Activated naive CD8-positive, alpha-beta T cell treated with anti-CD3 and anti-CD28 coated beads, Interleukin-2, amount 10 ng/mL, durations not matched to agents 7 days and 5 days (primary cell): ENCODE measurements at places on chromosomes 11 and 22. TPM values are rescaled to one million over a fixed set of nuclear protein-coding genes. Genes with fewer than 3 reads are reported as not detected.
A peak's percentile ranks its signal among the peaks of the same experiment; 100 is the strongest.

- H3K27ac ChIP-seq: no peak overlapping the region
- H3K4me1 ChIP-seq: no peaks in the 10 kb centered on the region
- no peak overlapping the region for H3K4me3 ChIP-seq
Observed at GRCh38 chr11:32225571-32226285, 134.9 kb downstream of the RCN1 start.

DNA sequence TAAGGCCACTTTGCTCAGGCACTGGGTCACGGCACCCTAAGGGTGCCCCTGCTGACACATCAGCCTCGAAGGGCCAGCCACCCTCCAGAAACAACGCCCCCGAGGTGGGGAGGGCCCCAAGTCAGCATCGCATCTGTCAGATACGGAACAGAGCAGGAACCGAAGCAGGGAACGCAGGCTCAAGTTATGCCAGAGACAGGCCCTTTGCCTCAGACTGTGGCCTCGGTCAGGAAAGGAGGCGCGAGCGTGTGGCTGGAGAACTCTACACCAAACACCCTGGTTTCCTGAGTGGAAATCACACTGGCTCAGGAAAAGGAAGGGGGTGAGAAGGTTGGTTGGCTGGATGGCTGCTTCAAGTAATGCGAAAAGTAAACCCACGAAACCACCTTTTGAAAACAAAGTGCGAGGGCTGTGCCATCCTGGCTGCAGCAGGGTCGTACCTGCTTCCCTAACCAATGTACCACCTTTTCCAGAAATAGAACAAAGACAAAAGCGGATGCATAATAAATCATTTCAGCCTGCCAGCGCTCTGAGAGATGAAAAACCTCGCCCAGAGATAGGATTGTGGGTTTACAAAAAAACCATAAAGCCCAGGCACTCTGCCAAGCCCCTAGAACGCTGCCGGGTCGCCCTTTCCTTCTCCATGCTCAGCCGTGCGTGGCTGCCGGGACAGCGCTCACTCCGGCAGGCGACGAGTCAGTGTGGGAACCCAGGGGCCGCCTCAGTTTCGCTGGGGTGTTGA, 38.6 kb downstream of the TRMU start:
- DNase-seq: no peak
- H3K4me1 ChIP-seq: peaks cover 17% of the 10 kb centered on the region
- peak overlapping the region; percentile 12 for H3K4me3 ChIP-seq
- no peak overlapping the region for H3K27ac ChIP-seq

DNA sequence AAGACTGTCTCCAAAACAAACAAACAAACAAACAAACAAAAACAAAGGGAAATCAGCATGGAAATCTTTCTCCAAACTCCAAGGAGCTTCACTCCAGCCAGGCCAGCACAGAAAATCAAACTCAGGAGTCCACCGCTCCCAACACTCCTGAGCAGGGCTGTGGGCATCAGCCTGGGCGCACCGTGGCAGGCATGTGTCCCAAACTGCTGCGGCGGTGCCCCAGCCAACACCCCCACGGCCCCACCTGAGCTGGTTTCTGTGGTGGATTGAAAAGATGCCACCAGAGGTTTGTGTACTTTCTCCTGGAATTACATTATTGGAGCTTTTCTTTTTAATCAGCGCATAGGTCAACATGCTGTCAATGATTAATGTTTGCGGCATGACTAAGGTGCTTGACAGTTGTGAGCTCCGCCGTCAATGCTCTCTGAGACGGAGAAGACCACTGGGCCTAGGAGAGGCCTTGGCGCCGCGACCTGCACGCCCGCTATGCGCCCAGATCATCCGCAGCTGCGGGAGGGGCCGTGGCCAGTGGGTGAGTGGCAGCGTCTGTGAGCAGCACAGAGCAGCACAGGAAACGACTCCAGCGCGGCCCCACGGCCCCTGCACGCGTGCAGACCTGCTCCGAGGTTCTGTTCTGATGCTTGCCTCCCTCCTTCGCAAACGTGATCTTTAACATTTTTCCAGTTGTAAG, 18.1 kb downstream of the DRD4 start:
- peaks cover 5% of the 10 kb centered on the region for H3K36me3 ChIP-seq
- no peak for DNase-seq
- H3K27ac ChIP-seq: no peak overlapping the region
- H3K4me3 ChIP-seq: no peak overlapping the region

- H3K4me3 ChIP-seq: no peak overlapping the region
- no peak overlapping the region for H3K27ac ChIP-seq
- DNase-seq: no peak
- H3K4me1 ChIP-seq: no peaks in the 10 kb centered on the region
- no peaks in the 10 kb centered on the region for H3K36me3 ChIP-seq
- H3K27me3 ChIP-seq: peaks cover 7% of the 10 kb centered on the region
Observed at GRCh38 chr22:29213493-29213892, 7.8 kb downstream of the EMID1 start.

DNA sequence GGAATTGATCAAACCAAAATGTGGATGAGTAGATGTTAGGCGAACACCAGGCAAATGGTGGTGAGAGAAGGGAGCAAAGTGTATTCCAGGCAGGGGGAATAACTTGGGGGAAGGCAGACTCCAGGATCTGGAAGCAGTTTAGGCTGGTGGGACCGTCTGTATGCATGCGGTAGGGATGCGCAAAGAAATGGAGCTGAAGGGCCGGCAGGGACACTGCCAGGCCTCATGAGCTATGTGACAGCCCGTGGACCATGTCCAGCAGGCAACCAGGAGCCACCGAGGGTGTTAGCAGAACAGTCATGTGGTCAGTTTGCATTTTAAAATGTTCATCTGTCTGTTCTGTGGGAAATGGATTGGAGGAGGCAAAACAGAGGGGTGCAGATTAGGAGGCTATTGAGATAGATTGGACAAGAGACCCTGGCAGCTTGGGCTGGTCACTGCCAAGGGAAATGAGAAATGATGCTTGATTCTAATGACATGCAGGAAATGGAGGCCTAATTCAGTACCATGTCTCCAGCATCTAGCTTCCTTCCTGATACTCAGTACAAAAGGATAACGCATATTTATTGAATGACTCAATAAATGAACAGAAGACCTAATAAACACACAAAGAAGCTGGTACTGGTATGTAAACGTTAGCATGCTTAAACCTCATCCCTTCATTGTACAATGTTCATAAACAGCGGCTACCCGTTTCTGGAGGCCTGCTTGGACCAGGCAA, 412.4 kb downstream of the BUD13 start:
- no peaks in the 10 kb centered on the region for H3K27me3 ChIP-seq
- H3K36me3 ChIP-seq: no peaks in the 10 kb centered on the region
- no peaks in the 10 kb centered on the region for H3K4me1 ChIP-seq

DNA sequence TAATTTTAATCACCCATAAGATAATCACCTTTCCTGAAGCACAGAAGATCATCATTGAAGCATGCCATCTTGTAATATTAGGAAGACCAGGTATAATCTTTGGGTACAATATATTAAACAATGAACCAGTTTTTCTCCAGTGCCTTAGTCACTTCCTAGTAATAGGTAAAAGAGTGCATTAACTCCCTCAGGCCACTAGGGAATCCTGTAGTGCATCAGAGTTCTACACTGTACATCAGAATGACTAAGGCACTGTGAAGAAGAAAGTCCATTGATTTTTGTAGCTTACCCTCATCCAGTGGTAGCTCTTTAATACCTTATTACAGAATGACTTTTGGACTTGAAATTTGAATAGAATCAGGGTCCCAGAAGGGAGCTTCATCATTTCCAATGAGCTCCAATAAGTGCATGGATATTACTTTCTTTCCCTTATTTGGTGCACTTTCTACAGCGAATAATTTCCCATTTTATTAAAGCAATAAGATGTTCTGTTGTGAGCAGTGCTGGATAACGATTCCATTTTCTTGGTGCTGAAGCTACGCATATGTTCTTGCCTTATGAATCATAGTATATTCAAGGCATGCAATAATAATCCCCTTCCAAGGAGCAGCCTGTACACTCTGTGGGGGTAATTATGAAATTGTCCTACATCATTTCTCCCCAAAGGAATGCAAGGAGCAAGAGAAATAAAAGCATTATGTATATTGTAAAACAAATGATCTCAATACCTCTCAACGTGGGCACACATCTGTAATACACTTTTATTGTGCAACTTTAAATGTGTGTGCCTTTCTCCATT, 4.7 kb downstream of the C11orf87 start:
- H3K4me1 ChIP-seq: no peaks in the 10 kb centered on the region
- H3K27me3 ChIP-seq: peaks cover 19% of the 10 kb centered on the region
- no peak overlapping the region for H3K27ac ChIP-seq

GRCh38 chr11:134482865-134483264, 70.8 kb upstream of the B3GAT1 start:
- H3K4me3 ChIP-seq: no peak overlapping the region
- no peaks in the 10 kb centered on the region for H3K4me1 ChIP-seq
- H3K36me3 ChIP-seq: no peaks in the 10 kb centered on the region
- H3K27me3 ChIP-seq: peaks cover 11% of the 10 kb centered on the region

DNA sequence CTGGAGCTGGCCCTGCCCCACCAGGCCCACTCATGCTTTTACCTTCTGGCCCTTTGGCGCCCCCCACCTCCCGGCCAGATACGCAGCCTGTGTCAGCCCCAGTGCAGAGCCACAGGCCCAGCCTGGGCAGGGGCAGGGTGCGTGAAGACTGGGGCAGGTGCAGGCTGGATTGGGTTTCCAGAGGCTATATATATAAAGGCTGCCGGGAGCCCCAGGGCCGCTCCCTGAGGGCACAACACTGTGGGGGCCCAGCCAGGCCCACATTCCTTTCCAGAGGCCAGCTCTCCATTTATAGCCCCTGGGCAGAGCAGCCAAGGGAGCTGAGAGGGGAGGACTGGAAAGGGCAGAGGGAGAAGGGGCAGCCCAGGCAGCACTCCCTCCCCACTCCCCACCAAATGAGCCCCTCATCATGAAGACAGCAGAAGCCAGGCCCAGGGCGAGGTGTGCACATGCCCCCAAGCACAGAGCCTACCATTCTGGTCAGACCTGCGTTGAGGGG, 5.0 kb upstream of the MYOD1 start:
- no peak for DNase-seq
- H3K27me3 ChIP-seq: peaks cover 17% of the 10 kb centered on the region
- no peaks in the 10 kb centered on the region for H3K4me1 ChIP-seq
- no peak overlapping the region for H3K27ac ChIP-seq

DNA sequence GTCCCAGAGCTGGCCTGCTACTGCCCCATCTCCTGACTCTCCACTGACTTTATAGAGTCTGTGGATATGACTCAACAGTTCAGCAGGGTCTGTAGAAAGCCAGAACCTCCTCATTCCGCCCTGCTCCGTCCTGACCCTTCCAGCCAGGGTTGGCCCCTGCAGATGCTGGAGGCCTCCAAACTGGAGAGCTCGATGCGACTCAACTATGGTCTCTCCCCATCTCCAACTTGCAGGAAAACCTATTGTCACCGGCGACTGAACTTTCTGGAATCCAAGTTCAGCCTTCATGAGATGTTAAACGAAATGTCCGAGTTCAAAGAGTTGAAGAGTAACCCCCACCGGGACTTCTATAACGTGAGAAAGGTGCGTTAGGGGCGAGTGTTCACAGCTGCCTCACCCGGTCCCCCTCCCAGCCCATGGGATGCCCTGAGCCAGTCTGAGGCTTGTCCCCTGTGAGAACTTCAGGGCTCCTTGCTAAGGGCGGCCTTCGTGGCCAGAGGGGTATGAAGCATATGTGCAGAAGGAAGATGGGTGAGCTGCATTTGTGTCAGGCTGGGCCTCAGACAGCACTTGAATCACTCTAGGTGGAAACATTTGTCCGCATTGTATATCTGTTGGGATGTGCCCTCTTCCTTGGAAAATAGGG, 32.1 kb downstream of the AMPD3 start:
- peaks cover 22% of the 10 kb centered on the region for H3K36me3 ChIP-seq
- H3K4me3 ChIP-seq: no peak overlapping the region
- no peak for DNase-seq
- peaks cover 12% of the 10 kb centered on the region for H3K4me1 ChIP-seq

DNA sequence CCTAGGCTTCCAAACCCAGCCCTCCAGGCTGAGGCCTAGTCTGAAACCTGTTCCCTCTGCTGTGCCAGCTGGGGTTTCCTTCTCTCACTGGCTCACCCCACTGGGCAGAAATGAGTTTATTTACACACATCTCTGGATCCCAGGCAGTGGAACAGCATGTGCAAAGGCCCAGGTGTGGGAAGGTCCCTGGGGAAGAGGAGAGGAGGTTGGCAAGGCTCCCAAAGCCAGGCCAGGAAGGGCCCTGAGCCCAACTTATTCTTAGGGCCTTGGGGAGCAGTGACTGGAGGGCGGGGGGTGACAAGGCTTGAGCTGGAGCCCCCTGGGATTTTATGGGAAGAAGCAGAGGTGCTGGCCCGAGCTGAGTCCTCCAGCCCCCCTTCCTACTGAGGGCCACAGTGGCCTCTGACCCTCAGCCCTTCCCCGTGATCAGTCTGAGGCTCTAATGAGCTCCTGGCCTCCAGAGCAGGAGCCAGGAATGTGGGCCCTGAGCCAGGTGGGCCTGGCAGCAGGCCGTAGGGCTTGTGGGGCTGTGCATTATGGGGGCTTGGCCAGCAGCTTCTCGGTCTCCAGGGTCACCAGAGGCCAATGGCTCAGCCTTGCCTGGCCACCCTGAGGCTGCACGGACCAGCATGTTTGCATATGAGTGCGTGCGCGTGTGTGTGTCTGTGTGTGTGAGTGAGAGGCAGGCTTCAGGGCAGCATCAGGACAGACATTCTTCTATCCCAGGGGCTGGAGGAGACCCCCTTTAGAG, 2.9 kb downstream of the MYO7A start:
- DNase-seq: no peak
- H3K4me1 ChIP-seq: peaks cover 10% of the 10 kb centered on the region
- H3K36me3 ChIP-seq: no peaks in the 10 kb centered on the region
- no peak overlapping the region for H3K4me3 ChIP-seq

DNA sequence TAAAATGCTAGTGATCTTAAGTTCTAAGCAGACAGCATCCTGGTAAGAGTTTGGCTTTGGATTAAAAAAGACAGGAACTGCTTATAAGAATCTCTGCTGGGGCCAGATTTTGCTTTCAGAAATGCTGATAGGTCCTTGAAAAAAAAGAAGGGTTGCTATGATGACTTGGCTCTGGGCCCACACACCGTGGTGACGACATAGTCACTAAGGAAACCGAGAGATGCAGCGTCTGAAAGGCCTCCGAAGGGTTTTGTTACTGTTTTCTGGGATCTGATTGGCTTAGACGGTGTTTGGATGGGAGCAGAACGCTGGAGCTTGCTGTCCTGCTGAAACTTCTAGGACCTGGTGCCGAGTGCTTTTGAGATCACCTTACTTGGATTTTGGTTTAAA, 8.4 kb downstream of the FAM118A start:
- H3K36me3 ChIP-seq: peaks cover 13% of the 10 kb centered on the region
- peaks cover 53% of the 10 kb centered on the region for H3K4me1 ChIP-seq
- H3K27me3 ChIP-seq: no peaks in the 10 kb centered on the region
- H3K27ac ChIP-seq: peak overlapping the region; percentile 99
- peak overlapping the region; percentile 86 for H3K4me3 ChIP-seq

- peaks cover 2% of the 10 kb centered on the region for H3K4me1 ChIP-seq
- H3K27me3 ChIP-seq: no peaks in the 10 kb centered on the region
- H3K27ac ChIP-seq: no peak overlapping the region
- peaks cover 15% of the 10 kb centered on the region for H3K36me3 ChIP-seq
Observed at GRCh38 chr11:74611369-74611861, 19.0 kb downstream of the POLD3 start.

ANO3 gene
- not detected for total RNA-seq

UPK2 gene
- not detected for total RNA-seq

ANKRD42 gene
- total RNA-seq: 7.4 TPM

BTG4 gene
- 0.31 TPM for total RNA-seq

CATSPER1 gene
- total RNA-seq: not detected

YPEL1 gene
- 14.9 TPM for total RNA-seq

OR52I1 gene
- total RNA-seq: not detected

RIC3 gene
- total RNA-seq: 18.6 TPM
